Psoas muscle (tissue), 8 donors: ENCODE measurements at places on chromosomes 4 and X. TPM values are rescaled to one million over a fixed set of nuclear protein-coding genes. Genes with fewer than 3 reads are reported as not detected.
A peak's percentile ranks its signal among the peaks of the same experiment; 100 is the strongest.

Gene MOB1B
- total RNA-seq, result 9.8 TPM

Gene CXCL5
- total RNA-seq, result 0.15 TPM

Gene UBL4A
- 38.3 TPM for total RNA-seq

Gene NMU
- not detected for total RNA-seq

Gene MAGEA2B
- total RNA-seq, result not detected

DNA sequence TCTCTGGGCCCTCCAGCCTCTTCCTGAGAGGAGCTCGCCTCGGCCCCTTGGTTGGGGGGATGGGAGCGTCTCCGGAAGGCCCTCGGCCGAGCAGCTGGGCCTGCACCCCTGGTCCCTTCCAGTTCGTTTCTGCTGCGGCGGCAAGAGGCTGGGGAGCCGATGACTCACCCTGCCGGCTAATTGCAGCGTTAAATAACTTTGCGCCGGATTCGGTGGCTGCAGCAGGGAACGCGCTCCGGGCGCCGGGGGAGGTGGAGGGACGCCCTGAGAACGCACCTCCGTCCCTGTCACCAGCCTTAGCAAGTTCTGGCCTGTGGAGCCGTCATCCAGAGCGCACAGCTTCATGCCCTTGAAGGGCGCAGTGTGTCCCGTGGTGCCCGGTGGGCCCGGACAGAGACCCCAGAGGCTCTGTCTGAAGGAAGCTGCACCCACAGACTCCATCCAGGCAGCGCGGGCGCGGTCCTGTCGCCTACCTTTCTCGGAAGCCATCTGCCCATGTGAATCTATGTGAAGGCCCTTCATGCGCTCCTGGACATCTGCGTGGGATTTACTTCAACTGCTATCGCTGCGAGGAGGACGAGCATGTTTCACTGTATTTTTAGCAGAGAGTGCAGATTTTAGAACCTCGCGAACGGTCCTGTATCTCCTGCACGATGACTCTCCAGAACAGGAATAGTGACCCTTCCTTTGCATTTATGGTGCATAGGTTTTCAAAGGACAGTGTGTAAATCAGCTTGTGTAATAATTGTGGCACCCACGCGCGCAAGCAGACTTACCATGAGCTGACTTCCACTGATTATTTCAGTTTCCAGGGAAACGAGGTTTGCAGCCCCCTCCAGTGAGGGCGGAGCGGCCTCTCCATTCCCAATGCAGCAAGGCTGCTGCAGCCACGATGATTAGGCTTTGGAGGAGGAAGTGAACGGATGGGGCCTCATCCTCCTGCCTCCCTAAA is 1.7 kb upstream of the TMEM271 start:
- no peak for DNase-seq

GRCh38 chr4:154422152-154422551 is 69.4 kb downstream of the DCHS2 start:
- DNase-seq, result no peak

DNA sequence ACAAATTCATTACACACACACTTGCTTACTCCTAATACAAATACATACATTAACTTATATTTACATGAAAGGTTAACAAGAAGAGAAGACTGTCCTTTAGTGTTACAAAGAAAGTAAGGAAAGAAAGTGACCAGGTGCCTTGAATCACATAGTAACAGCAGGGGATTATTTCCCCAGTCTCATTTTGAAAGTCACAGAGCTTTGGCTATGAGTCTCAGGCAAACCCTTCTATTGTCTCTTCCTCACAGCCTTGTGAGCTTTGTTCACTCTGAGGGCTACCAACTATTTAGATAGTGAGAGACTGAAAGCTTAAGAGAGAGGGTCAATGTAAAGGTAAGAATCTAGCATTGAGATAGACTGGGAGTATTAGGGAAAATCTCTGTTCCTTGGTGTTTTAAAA is 161.6 kb downstream of the NPNT start:
- DNase-seq, result no peak

DNA sequence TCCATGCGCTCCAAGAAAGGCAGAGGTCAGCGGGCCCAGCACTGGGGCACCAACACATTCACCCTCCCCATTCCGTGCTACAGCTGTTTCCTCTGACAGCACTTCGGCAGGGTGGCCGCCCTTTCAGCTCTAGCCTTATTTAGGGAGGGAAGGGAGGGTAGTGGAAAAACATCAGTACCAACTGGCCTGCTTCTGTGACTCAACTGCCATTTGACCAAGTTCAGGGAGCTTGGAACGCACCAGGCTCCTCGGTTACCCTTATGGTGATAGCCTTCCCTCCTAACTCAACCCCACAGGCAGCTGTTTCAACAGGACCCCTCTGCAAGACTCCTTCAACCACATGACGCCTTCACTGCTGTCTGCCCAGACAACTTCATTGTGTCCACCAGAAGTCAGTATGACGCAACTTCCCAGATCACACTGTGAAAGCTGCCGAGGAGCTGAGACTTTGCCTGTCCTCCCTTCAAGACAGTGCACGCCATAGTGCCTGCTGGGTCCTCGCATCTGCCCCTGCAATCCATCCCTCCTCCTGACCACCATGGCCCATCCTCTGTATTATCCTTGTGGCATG is 132.2 kb downstream of the AFAP1 start:
- no peak for DNase-seq

DNA sequence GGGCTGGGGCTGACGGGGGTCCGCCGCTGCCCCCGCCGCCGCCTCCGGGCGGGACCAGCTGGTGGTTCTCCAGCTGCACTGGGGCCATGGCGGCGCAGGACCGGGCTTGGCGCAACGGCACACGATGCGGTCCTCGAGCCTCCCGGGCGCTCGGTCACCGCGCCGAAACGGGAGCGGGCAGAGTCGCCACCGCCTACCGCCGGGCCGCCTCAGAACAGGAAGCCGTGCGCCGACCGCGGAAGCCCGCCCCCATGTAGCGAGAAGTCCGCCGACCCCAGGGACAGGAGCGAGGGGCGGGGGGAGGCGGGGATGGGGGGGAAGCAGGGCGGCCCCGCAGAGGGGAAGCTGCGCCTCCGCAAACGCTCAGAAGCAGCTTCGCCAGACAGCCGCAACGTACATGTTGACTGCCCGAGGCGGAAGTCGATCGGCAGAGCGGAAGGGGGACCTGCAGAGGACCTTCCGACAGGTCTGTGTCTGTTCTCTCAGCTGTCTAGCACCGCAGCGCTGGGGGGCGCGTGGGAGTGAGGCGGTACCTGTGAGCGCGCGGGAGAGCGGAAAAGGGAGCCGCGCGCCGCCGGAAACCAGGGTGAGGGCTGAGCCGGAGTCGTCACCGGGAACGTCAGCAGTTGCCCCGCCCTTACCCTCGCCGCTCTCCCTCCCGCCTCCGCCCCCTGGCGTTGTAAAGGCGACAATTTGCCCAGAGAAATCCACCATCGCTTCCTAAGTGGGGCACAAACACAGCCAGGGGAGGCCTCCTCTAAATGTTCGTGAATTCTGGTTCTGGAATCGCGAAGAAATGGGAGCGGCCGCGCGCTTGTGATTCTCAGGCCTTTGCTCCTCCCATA is at the start of gene MED14:
MED14 (minus strand) TSS at position 218 of the 845 bp plus-strand sequence; CDS start at position 88, 130 bp downstream.
- DNase-seq, result peak; percentile 91

GRCh38 chr4:134343656-134344055 is 142.1 kb upstream of the PABPC4L start:
- no peak for DNase-seq

DNA sequence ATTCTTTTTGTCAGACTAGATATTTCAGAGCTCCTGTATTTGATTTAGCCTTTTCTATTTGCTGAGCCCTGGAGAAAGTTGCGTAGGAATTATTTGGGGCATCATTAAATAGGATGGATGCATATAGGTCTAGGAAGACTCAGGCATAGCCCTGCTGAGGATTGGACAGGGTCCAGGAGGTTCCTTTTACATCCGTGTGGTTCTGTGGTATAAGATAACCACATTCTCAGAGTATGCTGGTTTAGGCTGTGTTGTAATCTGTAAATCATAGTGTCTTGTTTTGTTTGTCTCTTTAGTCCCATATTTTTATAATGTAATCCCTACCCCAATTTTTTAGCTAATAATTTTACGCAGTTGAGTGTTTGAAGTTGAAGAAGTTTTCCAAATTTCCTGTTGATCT is 513.7 kb downstream of the RPA4 start:
- no peak for DNase-seq

GRCh38 chr4:73836373-73837279 is at the start of gene CXCL6:
Gene CXCL6 (plus strand): TSS chr4:73836678. CDS start chr4:73836751, 73 bp downstream.
- peak; percentile 58 for DNase-seq

GRCh38 chr4:148203056-148203898 is 238.9 kb downstream of the NR3C2 start:
- DNase-seq, result no peak

- DNase-seq, result no peak
These were observed 78.5 kb downstream of the NKX6-1 start for GRCh38 chr4:84420608-84421007.

DNA sequence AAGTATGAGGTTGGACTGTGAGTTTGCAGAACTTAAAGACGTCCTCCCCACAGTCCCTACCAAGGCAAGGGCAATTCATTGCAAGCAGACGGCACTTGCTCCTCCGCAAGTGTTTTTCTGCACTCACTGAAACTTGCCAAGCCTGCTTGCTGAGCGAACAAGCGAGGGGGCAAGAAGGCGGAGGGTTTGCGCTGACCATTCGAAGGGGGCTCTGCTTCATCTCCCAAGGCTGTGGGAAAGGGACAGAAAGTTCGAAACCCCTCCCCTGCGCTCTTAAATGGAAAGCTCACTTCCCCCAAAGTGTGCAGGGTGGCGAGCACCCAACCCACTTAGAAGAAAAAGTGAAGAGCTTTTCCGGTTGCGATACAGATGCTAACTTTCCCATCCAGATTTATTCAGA is 1.4 kb downstream of the MID1 start:
- DNase-seq, result no peak
